ENCODE measurements at places on chromosomes 6 and 20.

DNA sequence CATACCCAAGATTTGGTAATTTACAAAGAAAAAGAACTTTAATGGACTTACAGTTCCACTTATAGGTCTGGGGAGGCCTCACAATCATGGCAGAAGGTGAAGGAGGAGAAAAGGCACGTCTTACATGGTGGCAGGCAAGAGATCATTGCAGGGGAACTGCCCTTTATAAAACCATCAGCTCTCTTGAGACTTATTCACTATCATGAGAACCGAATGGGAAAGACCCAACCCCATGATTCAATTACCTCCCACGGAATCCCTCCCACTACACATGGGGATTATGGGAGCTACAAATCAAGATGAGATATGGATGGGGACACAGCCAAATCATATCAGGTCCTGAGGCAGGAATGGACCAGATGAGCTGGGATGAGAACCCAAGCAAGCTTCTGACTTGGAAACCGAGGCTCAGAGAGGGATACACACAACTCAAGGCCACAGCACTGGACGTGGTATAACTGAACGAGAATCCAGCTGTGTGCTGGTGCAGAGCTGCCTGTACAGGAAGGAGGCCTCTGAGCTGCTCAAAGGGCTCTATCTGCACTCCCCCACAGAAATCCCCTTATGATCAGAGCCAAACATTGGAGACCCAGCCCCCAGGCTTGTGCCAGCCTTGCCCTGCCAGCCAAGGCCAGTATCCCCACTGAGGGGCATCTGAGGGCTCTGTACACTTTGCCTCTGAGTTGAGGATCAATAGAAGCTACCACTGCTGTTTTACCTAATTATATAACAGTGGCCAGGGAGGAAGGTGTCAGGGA is 137.8 kb downstream of the CEBPB start:
- no peak for DNase-seq

DNA sequence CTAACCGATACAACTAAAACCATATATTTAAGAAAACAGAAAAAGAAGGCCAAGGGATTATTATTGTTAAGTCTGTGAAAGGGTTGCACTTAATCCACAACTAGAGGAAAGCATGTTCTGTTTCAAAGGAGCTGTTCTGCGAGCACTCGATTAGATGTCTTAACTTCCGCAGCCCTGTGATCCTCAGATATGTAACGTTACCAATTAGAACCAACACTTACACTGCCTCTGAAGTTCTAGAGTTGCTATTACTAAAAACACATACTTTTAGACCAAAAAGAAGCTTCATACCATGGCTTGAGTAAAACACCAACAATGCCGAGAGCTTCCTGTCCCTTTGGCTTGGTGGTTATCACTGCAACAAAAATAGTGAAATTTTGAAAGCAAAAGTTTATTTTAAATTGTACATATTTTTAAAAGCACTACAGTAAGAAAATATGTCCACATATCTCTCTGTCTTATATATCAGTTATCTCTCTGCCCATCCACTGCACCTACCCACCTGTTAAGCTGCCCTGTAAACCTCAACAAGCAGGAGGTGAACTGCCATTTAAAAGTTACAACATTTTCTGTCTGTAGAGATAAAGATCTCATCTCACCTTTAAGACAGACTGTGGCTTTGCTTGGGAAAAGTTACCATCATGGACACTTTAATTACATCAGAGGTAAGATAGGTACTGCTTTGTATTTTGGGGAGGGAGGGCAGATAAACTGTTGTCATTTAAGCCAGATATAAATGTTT is 7.1 kb upstream of the DUSP22 start:
- DNase-seq, result no peak

GRCh38 chr20:20415321-20415720 is 47.4 kb downstream of the INSM1 start:
- DNase-seq, result no peak

GRCh38 chr6:119683031-119683430 is 333.5 kb upstream of the MAN1A1 start:
- DNase-seq, result no peak

GRCh38 chr20:43151901-43152300 is 37.8 kb downstream of the PTPRT start:
- no peak for DNase-seq

GRCh38 chr6:24985323-24985722 is 49.6 kb upstream of the RIPOR2 start:
- DNase-seq, result no peak

GRCh38 chr20:61839223-61839911 is 226.3 kb downstream of the TAF4 start:
- DNase-seq, result no peak

DNA sequence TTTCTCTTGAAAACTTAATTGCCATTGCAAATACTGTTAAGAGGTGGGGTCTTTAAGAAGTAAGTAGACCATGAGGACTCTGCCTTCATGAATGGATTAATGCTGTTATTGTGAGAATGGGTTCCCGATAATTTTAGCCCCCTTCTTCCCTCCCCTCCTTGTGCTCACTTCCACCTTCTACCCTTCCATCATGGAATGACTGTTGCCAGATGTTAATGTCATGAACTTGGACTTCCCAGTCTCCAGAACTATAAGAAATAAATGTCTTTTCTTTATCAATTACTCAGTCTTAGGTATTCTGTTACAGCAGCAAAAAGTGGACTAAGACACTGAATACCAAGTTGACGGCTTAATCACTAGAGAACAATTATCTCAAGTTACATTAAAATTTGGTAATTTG is 5.8 kb upstream of the FOXQ1 start:
- DNase-seq, result no peak

GRCh38 chr6:71489736-71490135 is 201.1 kb downstream of the OGFRL1 start:
- DNase-seq, result no peak

- DNase-seq, result no peak
Measured at GRCh38 chr20:23091721-23092383, 5.7 kb upstream of the CD93 start.
